ENCODE measurements at places on chromosomes 6 and 20.

GRCh38 chr6:44201638-44202303 is 15.0 kb upstream of the MYMX start:
- no peak for DNase-seq

GRCh38 chr20:46622165-46622564 is 29.1 kb downstream of the SLC13A3 start:
- DNase-seq: no peak

DNA sequence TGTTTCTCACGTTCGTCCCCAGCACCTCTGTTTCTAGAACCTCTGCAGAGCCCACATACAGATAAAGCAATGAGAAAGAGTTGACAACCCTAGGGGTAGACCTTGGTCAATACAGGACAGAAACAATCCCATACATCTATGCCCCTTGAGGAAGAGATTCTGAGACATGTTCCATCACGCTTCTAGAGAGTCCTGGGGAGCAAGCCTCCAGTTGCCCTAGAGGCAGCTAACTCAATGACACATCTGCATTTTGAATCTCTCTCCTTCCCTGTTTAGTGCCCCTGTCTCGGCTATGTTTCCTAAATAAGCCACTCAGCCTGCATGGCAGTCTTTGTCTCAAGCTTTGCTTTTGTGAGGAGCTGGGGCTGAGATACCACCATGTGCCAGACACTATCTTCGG is 435.3 kb downstream of the CD83 start:
- DNase-seq: no peak

DNA sequence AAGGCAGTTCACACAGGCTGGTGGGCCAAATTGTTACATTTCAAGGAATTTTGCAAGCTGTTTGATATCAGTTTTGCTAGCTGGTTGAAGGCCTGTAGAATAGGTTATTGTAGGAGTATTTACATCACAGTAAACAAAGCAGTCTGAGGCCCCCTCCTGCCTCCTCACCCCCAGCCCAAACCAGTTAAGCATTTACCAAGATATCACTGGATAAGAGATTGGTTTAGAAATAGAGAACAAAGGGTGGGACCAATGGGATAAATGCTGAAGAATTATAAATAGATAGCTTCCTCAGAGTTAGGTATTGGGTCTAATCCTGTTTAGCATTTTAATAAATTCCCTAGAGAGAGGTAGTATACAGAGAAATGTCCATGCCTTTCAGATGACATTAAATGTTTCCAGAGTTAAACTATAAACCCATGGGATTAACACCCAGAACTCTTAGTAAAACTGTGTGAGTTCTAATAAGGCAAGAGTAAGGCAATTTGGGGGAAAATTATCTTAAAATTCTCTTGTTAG is 2.3 kb upstream of the PHACTR2 start:
- DNase-seq: no peak

GRCh38 chr20:6333110-6333509 is 210.3 kb upstream of the FERMT1 start:
- no peak for DNase-seq

- no peak for DNase-seq
Measured at GRCh38 chr6:3412779-3413500, 43.9 kb downstream of the SLC22A23 start.

DNA sequence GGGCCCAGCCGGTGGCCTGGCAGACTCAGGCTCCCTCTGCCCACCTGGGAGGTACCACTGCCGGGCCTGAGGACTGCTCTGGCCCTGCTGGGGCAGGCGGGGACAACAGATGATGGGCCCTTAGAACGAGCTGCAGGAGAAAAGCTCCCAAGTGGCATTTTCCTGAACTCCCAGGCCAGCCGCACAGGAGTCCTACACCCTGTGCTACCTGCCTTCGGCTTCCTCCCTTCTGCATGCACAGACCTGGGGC is 41.3 kb downstream of the DSTN start:
- peak; percentile 39 for DNase-seq

GRCh38 chr6:142938510-142938909 is 6.5 kb downstream of the HIVEP2 start:
- no peak for DNase-seq

DNA sequence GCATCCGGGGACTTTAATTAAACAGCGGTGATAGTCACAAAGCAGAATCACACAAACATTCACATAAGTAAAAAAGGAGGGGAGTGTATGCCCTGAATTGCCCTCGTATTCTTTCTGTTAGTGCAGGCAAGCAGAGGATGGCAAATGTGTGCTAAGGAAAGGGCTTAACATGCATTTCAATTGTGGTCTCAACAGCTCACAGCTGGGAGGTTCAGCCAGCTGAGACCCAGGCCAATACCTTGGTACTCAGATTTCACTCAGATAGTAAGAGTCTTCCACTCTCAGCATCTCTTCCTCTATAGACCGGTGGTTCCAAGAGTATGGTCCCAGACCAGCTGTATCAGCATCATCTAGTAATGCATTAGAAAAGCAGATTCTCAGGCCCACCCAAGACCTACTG is 215.1 kb downstream of the PHACTR1 start:
- DNase-seq: no peak

DNA sequence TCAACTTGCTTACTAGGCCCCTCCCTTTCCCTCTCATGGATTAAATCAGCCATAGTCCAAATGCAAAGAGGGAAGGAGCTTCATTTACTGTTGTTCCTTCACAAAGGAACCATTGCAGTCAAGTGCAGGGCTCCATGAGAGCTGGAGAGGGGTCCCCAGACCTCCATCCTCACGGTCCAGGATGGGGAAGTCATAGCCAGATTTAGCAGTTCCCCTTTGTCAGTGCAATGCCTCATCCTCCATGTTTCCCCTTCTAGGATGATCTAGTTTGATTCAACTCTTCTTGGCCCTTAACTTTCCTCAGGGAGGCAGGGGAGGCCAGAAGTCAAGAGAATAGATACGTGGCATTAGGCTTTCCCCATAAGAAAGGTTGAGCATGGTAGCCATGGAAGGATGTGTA is 66.5 kb upstream of the FUCA2 start:
- no peak for DNase-seq

GRCh38 chr20:24734139-24734538 is 214.9 kb upstream of the CST7 start:
- DNase-seq: no peak

GRCh38 chr20:8449123-8449522 is 317.1 kb downstream of the PLCB1 start:
- DNase-seq: no peak

- no peak for DNase-seq
Measured at GRCh38 chr6:24060982-24061754, 64.8 kb upstream of the NRSN1 start.

GRCh38 chr20:48186447-48186846 is 401.2 kb upstream of the SULF2 start:
- DNase-seq: peak; percentile 7

- DNase-seq: peak; percentile 37
Measured at GRCh38 chr6:42781546-42781795, 381 bp upstream of the BICRAL start.

DNA sequence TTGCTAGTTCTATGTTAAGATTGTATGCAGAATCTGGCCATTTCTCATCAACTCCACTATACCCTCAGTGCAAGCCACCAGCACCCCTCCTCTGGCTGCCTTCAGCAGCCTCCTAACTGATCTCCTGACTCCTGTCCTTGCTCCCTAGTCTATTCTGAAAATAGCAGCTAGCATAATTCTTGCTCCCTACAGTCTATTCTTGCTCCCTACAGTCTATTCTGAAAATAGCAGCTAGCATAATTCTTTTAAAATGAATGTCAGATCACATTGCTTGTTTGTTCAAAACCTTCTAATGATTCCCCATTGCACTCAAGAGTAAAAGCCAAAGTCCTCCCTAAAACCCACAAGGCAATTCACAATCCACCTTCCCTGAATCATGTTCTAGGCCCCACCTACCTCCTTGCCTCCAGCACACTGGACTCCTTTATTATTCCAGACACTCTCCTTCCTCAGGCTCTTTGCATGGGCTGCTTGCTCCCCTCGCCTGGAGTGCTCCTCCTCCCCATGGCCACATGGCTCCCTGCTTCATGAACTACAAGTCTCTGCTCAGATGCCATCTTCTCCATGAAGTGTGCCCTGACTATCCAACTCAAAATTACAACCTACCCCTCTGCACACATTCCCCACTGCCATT is 164.2 kb upstream of the TNFAIP3 start:
- DNase-seq: no peak

GRCh38 chr6:147579667-147580066 is 71.2 kb downstream of the SAMD5 start:
- no peak for DNase-seq

GRCh38 chr20:44212792-44213191 is 2.2 kb upstream of the OSER1 start:
- DNase-seq: no peak

DNA sequence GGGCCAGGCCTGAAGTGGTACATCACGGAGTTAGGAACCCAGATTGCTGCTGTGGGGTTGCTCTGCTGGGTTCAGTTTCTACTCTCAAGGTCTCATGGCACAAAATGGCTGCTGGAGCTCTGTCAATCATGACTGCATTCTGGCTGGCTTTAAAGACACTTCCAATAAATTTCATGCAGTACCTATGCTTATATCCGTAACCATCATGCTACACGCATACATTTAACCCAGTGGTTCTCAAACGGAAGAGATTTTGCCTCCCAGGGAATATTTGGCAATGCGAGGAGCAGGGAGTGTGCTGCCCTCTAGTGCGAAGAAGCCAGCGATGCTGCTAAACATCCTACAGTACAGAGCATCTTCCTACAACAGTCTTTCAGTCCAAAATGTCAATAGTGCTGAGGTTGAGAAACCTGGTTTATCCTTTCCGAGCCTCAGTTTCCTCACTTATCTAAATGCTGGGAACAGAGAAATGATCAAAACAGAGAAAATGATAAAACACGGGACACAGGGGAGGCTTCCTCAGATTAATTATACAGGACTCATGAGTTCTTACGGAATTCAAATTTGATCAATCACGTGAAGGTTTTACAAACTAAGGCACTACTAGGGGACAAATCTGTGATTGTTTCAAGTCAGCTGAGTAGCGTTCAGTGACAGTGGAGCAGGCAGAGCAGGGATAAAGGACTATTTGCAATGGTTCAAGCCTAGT is 9.6 kb upstream of the SLC2A10 start:
- DNase-seq: peak; percentile 61

DNA sequence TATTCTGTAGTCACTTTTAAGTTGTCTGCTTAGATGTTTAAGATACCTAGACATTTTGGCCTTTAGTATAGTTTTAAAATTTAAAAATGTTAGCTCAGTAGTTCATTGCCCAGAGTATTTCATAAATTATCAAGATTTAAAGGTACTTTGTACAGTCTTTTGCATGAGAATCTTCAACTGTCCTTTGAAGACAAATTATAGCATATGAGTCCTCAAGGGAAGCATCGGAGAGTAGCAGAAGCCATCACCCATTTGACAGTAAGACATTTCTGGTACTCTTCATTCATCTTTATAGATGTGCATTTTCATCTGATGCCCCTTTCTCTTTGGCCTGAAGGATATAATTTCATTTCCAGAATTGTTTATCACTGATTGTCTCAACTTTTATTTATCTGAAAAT is 89.5 kb downstream of the NCOA3 start:
- no peak for DNase-seq

DNA sequence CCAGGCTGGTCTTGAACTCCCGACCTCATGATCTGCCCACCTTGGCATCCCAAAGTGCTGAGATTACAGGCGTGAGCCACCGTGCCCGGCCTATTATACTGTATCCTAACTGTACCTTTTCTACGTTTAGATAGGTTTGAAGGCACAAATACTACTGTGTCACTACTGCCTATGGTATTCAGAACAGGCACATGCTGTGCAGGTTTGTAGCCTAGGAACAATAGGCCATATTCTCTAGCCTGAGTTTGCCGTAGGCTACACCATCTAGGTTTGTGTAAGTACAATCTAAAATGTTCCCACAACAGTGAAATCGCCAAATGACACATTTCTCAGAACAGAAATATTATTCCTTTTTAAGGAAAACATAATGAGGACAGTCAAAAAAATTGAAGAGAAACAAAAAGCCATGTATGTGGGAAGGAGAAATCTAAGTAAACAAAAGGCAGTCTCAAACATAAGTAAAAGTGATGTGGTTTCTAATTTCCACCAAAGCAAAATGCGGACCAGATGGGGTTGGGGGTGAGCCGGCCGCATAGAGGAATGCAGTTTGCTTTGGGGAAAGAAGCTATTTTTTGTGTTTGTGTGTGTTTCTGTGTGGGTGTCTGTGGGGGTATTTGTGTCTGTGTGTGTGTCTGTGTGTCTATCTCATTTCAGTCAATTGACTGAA is 192.6 kb upstream of the SALL4 start:
- DNase-seq: no peak

DNA sequence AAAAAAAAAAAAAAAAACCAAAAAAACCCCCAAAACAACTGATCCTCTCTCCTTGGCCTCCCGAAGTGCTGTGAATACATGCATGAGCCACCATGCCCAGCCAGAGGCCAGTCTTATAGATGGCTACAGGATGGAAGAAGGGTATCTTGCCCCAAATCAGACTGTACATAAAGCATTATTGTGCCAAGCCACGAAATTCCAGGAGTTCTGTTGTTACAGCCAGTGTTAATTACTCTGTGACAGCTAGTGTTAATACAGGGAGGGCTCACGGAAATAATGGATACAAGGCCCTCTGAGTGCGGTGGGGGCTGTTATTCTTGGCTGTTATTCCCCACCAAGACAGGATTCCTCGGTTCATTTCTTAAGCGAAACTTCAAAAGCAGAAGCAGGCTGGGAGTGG is 1.4 kb upstream of the CLPSL2 start:
- DNase-seq: no peak

DNA sequence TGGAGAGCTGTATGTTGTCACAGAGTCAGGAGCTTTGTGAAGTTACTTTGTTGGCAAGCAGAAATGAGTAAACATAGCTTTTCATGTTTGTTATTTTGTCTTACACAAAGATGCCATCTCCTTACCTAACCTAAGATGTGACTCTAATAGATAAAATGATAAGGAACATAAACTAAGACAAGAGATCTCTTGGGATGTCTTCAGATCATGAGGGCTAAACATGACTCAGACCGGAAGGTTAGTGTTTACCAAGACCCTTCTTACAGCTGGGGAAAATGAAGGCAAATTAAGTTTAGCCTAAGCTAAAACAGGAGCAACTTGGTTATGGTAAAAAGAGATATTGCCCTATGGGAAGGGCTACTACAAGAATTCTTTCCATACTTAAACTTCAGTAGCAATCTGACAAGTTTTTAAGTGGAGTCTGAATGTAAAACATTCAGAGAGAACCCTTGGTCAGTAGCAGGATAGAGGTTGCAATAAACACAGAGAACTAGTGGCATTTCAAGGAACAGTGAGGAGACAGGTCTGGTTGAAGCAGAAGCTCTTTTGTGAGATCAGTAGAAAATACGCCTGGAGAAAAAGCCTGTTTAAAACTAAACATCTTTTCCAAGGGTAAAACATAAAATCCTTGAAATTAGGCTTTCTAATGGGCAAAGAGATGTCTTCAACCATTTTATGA is 29.9 kb downstream of the SGK1 start:
- DNase-seq: peak; percentile 43

- no peak for DNase-seq
Measured at GRCh38 chr6:7691021-7691420, 34.9 kb upstream of the BMP6 start.

Data from cardiac fibroblast (primary cell).